A549 treated with Mapracorat at 1 μM for 4 hours (cell line): ENCODE measurements at places on chromosomes 7 and 10. TPM values are rescaled to one million over a fixed set of nuclear protein-coding genes. Genes with fewer than 3 reads are reported as not detected.

The SP8 gene
- not detected in 5 replicates for total RNA-seq

The RPS24 gene
- total RNA-seq: 2,695 to 4,161 TPM (median 2,906 TPM) in 5 replicates

The HMX2 gene
- 0.08 to 0.23 TPM (median 0.14 TPM) in 4 of 5 replicates, not detected in the other for total RNA-seq

The ASIC3 gene
- 7.7 to 11.7 TPM (median 8.7 TPM) in 5 replicates for total RNA-seq

The CUZD1 gene
- total RNA-seq: 1.3 to 1.6 TPM (median 1.3 TPM) in 5 replicates

The DIP2C gene
- total RNA-seq: 9.7 to 14.3 TPM (median 12.6 TPM) in 5 replicates

The ERVW-1 gene
- not detected in 5 replicates for total RNA-seq

The TECTB gene
- total RNA-seq: not detected in 5 replicates

The STOX1 gene
- total RNA-seq: 0.33 to 0.86 TPM (median 0.60 TPM) in 5 replicates

The ZP3 gene
- 17.8 to 21.0 TPM (median 20.2 TPM) in 5 replicates for total RNA-seq

The IQUB gene
- 0.06 to 0.11 TPM (median 0.09 TPM) in 4 of 5 replicates, not detected in the other for total RNA-seq

The INMT gene
- total RNA-seq: not detected in 5 replicates

The OR2A1 gene
- not detected in 5 replicates for total RNA-seq

The AVL9 gene
- 20.1 to 33.5 TPM (median 30.5 TPM) in 5 replicates for total RNA-seq

The CHN2 gene
- 0.05 to 0.35 TPM (median 0.27 TPM) in 4 of 5 replicates, not detected in the other for total RNA-seq

The FRA10AC1 gene
- total RNA-seq: 4.9 to 5.6 TPM (median 5.5 TPM) in 5 replicates

The PRF1 gene
- not detected in 5 replicates for total RNA-seq

The PTN gene
- total RNA-seq: not detected in 5 replicates

The GIMAP4 gene
- total RNA-seq: not detected in 5 replicates

The DHX32 gene
- 28.7 to 39.4 TPM (median 37.4 TPM) in 5 replicates for total RNA-seq

The CPA1 gene
- not detected in 5 replicates for total RNA-seq

The NXPH1 gene
- not detected in 5 replicates for total RNA-seq

The CFAP58 gene
- total RNA-seq: 0.11 to 0.24 TPM (median 0.15 TPM) in 5 replicates

The GRM3 gene
- not detected in 5 replicates for total RNA-seq

The ZNF783 gene
- 4.9 to 6.7 TPM (median 6.3 TPM) in 5 replicates for total RNA-seq

The ELN gene
- 0.05 to 0.10 TPM (median 0.06 TPM) in 3 of 5 replicates, not detected in the others for total RNA-seq

The LBX1 gene
- total RNA-seq: not detected in 5 replicates

The IFIT3 gene
- total RNA-seq: 4.1 to 5.5 TPM (median 5.0 TPM) in 5 replicates

The MUC12 gene
- 12.5 to 22.8 TPM (median 18.6 TPM) in 5 replicates for total RNA-seq

The ODAD2 gene
- total RNA-seq: 0.14 TPM in 1 of 5 replicates, not detected in the others

The HOGA1 gene
- 1.6 to 2.6 TPM (median 1.8 TPM) in 5 replicates for total RNA-seq

The ECHDC3 gene
- total RNA-seq: 8.8 to 10.6 TPM (median 9.4 TPM) in 5 replicates

The DEPP1 gene
- 1.6 to 2.5 TPM (median 2.0 TPM) in 5 replicates for total RNA-seq

The CNNM1 gene
- total RNA-seq: 20.7 to 28.4 TPM (median 25.0 TPM) in 5 replicates

The UPF2 gene
- total RNA-seq: 14.1 to 15.8 TPM (median 14.7 TPM) in 5 replicates
